ENCODE measurements at places on chromosomes 6 and 20.
A peak's percentile ranks its signal among the peaks of the same experiment; 100 is the strongest.

GRCh38 chr6:35707714-35708407, 19.1 kb upstream of the FKBP5 start:
- DNase-seq: no peak

DNA sequence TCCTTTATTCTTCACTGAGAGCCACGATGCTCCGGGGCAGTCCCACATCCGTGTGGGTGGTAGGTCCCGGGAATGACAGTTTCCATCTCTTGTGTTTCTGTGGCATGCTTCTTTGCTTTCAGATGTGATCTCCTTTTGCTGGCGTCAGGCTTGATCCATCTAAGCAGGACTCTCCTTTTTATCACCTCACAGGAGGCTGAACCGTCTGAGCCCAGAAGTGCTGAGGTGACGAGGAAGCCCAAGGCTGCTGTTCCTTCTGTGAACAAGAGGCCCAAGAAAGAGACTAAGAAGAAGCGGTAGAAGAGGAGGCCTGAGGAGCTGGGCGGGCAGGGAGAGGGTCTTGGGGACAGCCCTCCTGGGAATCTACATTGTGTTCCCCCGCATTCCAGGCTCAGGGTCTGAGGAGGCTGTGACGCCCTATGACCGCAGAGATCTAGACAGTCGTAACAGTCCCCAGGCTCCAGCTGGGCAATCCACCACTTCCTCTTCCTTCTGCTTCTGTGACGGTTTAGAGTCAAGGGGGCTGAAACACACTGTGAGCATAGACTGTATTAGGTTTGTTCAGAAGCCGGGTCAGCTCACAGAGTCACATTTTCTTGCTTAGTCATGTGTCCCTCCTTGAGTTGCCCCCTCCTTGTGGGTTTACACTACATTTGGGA, 26.8 kb downstream of the MANBAL start:
- DNase-seq: peak; percentile 40

GRCh38 chr6:138645976-138646640, 127.5 kb upstream of the CCDC28A start:
- no peak for DNase-seq

DNA sequence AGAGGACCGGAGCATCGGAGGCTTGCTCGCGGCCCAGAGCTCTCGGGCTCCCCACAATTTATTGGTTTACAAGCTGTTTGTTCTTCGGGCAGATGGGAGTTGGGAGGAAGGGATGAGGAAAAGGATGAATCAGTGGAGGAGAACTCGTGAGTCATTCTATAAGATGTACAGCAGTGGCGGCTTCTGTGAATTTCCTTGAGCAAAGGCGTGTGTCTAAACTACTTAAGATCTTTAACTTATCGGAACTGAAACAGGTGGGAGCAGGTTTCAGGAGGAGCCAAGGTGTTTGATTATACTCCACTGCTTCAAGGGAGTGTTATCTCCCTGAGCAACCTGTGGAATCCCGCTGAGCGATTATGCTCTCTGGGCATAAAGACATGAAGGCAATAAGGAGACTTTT, 50.5 kb upstream of the IBTK start:
- DNase-seq: no peak

DNA sequence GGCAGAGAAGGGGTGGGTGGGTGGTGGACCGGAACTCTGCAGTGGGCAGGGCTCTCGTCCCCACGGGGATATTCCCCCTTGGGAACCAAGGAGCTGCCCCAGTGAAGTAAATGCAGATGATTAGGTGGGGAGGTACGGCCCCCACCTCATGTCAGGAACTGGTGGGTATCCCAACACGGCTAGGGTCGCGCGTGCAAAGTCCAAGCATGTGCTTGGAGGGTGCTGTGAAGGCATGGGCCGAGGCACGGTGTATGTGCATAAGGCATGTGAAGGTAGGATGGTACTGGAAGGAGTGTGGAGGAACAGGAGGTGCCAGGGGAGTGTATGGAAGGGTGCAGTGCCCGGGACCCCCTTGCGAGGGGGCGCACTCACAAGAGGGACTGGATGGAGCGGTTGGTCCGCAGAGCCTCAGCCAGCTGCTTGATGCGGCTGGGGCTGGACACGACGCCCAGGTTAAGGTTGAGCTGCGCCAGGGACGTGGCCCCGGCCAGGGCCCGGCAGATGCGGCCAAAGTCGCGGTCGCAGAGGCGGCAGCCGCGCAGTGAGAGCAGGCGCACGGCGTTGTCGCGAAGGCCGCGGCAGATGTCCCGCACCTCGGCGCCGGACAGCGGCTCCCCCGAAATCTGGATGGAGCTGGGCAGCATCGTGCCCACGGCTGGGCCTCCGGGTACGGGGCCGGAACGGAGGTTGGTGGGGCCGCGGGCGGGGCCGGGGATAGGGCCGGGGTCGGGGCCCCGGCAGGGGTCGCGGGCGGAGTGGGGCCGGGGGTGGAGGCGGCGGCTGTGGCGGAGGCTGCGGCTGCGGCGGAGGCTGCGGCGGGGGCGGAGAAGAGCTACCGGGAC, 783 bp downstream of the LRRC73 start:
- no peak for DNase-seq

GRCh38 chr20:14888134-14888533, 550.7 kb upstream of the FLRT3 start:
- no peak for DNase-seq

Data from bone marrow (tissue), 2 donors.